ENCODE measurements at places on chromosomes 7 and 10. TPM values are rescaled to one million over a fixed set of nuclear protein-coding genes. Genes with fewer than 3 reads are reported as not detected.

The OGDH gene
- 81.4 TPM for total RNA-seq

The PLCE1 gene
- 0.04 TPM for total RNA-seq

The CRHR2 gene
- total RNA-seq, result not detected

The POLD2 gene
- 96.5 TPM for total RNA-seq

The JCAD gene
- total RNA-seq, result 79.7 TPM

The SFTPD gene
- total RNA-seq, result not detected

The EBLN1 gene
- not detected for total RNA-seq

The FGFBP3 gene
- total RNA-seq, result 0.38 TPM

The DNAJC30 gene
- total RNA-seq, result 10.4 TPM

The MINDY4 gene
- 4.7 TPM for total RNA-seq

The SLC26A3 gene
- not detected for total RNA-seq

The VAX1 gene
- not detected for total RNA-seq

The EPDR1 gene
- total RNA-seq, result 0.39 TPM

The TMEM236 gene
- total RNA-seq, result 0.24 TPM

The ZP3 gene
- 0.32 TPM for total RNA-seq

The LEP gene
- total RNA-seq, result not detected

The SLF2 gene
- total RNA-seq, result 35.5 TPM

The OPALIN gene
- not detected for total RNA-seq

The INPP5A gene
- 33.2 TPM for total RNA-seq

The C7orf57 gene
- not detected for total RNA-seq

The PRSS37 gene
- total RNA-seq, result not detected

The HOXA6 gene
- 20.7 TPM for total RNA-seq

The ATRNL1 gene
- total RNA-seq, result not detected

The DEPP1 gene
- total RNA-seq, result 318 TPM

The AGR3 gene
- not detected for total RNA-seq

The SFRP4 gene
- not detected for total RNA-seq

The DPP6 gene
- not detected for total RNA-seq

The RP9 gene
- 18.5 TPM for total RNA-seq

The ZKSCAN5 gene
- total RNA-seq, result 9.7 TPM

The HYAL4 gene
- not detected for total RNA-seq

The NYAP1 gene
- total RNA-seq, result 2.0 TPM

The CDC14C gene
- not detected for total RNA-seq

The LIPN gene
- not detected for total RNA-seq

The AGAP9 gene
- 14.4 TPM for total RNA-seq

The PDGFA gene
- total RNA-seq, result 68.1 TPM

The STEAP4 gene
- total RNA-seq, result not detected

The FAM25G gene
- total RNA-seq, result not detected

The GRM8 gene
- total RNA-seq, result not detected

The MYL10 gene
- total RNA-seq, result not detected

The ADIRF gene
- 2.8 TPM for total RNA-seq

The PPP1R9A gene
- 3.0 TPM for total RNA-seq

The PALD1 gene
- 73.3 TPM for total RNA-seq

The CPVL gene
- not detected for total RNA-seq

The SUPV3L1 gene
- 30.0 TPM for total RNA-seq

The CPED1 gene
- 0.22 TPM for total RNA-seq

The TEX36 gene
- total RNA-seq, result not detected

The CTAGE15 gene
- total RNA-seq, result not detected

The PTF1A gene
- total RNA-seq, result not detected

The ITIH2 gene
- total RNA-seq, result not detected

The MYOZ1 gene
- total RNA-seq, result not detected

The TSPAN14 gene
- 242 TPM for total RNA-seq

The TMEM130 gene
- total RNA-seq, result not detected

The TBXAS1 gene
- total RNA-seq, result 2.3 TPM

The PRPS1L1 gene
- total RNA-seq, result not detected

The GATAD1 gene
- 26.2 TPM for total RNA-seq

The CDHR3 gene
- 3.9 TPM for total RNA-seq

The PRSS58 gene
- total RNA-seq, result not detected

The CCDC146 gene
- total RNA-seq, result 2.2 TPM
